ENCODE measurements at places on chromosomes 2 and 18.

DNA sequence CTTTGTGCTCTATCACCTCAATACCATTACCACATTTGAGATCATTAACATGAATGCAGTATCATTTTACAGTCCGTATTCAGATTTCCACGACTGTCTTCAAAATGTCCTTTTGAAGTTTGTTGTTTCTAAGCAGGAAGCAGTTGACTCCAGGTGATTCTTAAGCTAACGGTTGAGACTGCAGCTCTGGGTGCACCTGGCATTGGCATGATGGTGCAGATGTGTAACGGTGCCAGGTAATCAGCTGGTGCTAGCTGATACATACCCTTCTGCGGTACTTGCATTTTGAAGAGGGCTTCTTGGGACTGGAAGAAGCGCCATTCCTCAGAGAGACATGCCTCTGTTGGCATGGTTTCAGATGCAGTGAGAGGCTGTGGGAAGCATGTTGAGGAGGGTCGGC is 19.5 kb downstream of the SIGLEC15 start:
- DNase-seq: no peak

DNA sequence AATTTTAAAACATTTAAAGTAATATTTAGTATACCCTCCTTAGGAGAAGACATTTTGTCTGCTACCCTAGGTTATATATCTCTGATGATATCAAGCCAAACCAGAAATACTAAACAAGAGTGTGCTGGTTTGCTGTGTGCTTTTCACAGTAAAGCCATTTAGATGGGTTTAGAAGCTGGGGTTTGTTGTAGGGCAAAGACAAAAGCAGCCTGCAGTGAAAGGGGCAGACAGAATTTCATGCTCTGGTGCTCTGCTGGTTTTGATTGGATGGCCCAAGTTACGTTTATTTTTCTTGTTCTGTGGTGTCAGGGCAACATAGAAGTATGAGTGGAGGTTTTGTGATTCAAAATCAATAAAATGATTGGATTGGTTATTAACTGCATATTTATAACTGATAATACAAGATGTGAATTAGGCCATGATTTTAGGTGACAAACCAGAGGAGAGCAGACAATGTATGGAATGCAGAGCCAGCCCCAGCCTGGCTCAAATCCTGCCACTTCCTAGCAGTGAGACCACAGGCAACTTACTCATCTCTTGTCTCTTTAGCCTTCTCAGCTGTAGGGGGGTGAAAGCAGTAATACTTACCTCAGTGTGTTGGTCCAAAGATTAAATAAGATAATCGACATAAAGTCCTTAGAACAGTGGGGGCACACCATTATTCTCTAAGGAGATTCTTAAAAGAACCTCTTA is 30.9 kb upstream of the IER3IP1 start:
- DNase-seq: no peak

- no peak for DNase-seq
Measured at GRCh38 chr2:120765678-120766469, 30.2 kb downstream of the GLI2 start.

DNA sequence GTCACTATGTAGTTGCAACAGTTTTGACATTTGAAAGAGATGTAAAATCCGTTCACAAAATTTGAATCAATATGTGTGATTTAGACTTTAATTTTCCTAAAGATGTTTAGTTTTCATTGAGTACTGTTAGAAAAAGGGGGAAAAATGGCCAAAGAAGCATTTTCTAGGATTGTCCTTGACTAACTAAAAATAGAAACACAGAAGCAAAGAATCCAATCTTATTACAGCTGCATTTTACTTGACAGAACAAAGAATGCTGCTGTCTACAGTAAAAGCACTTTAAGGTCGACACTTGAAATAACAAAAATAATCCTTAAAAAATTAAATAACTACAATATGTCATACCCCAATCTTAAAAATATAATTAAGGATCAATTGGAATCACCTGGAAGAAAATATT is 48.9 kb downstream of the FRZB start:
- no peak for DNase-seq

DNA sequence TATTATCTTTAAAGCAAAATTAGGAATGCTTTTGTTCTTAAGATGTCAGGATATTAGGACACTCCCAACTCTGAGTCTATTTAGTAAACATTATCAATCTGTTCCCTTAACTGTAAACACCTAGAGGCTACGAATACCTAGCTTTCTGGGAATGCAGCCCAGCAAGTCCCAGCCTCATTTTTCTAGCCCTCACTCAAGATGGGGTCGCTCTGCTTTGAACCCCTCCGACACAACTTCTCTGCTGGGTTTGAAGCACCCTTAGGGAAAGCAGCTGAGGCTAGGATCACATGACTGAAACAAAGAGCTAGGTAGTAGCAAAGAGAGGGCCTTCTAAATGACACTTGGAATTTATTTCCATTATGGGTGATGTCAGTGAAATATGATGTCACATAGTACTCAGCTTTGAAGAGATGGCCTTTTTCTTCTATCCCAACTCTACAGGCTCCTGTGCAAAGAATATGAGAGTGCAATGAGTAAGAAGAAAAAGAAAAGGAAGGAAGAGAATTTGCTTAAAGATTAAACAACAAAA is 114.7 kb downstream of the CSRNP3 start:
- no peak for DNase-seq
